ENCODE measurements at places on chromosomes 1 and 21.

- DNase-seq: no peak
These were observed 11.1 kb upstream of the UBE2U start for GRCh38 chr1:64192290-64192689.

GRCh38 chr1:80448081-80448480 lies 1352.7 kb upstream of the ADGRL2 start:
- DNase-seq: no peak

DNA sequence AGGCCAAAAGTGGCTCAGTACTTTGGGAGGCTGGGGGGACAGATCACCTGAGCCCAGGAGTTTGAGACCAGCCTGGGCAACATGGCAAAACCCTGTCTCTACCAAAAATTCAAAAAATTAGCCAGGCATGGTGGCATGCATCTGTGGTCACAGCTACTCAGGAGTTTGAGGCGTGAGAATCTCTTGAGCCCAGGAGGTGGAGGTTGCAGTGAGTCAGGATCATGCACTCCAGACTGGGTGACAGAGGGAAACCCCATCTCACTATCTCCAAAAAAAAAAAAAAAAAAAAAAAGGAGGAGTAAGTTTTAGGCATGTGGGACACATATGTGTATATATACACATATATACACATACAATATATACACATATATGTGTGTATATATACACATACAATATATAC lies 165.3 kb upstream of the DPYD start:
- DNase-seq: no peak

GRCh38 chr1:205348554-205349487 lies 7.9 kb downstream of the KLHDC8A start:
- DNase-seq: no peak

DNA sequence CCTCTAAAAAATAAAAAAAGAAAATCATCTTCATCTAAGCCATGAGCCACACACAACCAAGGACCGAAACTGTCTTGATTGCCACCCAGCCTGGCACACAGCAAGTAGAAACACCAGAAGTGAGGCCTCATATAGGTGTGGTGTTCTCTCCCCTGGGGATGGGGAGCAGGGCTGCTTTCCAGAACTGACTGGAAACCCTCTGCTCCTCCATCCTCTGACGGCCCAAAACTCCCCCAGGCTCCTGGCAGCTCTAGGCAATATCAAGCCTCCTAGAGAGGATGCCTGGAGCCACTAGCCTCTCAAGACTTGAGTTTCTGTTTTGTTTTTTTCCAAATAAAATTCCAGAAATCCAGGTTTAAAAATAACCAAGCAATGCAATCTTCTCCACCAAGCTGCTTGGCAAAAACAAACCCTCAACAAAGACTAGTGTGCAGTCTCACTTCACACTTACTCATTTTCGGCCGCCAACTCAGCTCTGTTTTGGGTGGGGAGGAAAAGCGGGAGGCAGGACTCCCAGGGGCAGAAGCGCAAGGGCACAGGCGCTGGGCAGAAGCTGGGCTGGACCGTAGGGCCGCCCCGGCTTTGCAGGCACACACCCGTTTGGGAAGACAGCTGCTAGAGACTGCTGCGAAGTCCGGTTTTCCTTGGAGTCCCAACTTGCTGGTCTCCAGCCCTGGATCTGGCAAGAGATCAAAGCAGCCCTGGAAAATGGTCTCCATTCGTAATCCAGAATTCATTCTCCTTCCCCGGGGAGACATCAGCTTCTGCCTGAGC lies 78.2 kb upstream of the CAPZB start:
- DNase-seq: no peak

GRCh38 chr1:17075470-17076255 lies 21.8 kb upstream of the SDHB start:
- no peak for DNase-seq

DNA sequence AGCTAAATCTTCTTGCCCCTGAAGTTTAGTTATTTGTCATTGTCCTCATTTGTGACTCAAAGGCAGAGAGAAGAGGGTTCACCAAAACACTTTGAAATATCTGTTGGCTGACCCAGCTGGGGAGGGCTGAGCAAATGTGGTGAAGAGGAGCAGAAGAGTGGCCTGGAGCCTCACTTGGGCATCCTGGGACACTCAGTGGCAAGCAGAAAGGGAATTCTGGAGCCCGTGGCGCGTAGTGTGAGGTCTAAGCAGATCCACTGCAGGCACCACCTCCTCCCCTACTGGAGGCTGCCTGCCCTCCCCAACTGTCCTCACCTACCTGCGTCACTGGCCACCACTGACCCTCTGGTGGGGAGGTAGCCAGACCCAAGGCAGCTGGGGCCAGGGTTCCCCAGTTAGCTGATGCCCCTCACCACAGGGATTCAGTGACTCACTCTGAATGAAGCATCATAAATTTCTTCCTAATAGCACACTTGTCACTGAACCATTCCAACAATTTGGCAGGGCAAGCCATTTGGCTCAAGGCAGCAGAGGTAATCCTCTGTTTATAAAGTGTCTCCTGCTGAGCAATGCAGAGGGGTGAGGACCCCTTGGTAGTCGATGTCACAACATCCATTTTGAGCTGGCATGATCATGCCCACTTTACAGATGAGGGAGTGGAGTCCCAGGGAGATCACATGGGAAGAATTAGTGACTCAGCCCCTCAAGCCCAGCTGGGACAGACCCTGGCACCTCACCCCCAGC lies 80.3 kb downstream of the NENF start:
- DNase-seq: no peak

GRCh38 chr1:170800812-170801211 lies 134.5 kb upstream of the MROH9 start:
- DNase-seq: no peak

GRCh38 chr1:100265562-100265930 lies 470 bp upstream of the RTCA start:
- DNase-seq: no peak

GRCh38 chr1:104574620-104575019 lies 824.9 kb downstream of the AMY1C start:
- no peak for DNase-seq

- DNase-seq: no peak
These were observed 88.5 kb downstream of the SLC44A5 start for GRCh38 chr1:75522389-75522788.

- no peak for DNase-seq
These were observed 130.1 kb upstream of the ERG start for GRCh38 chr21:38628349-38628748.

- no peak for DNase-seq
These were observed 31.1 kb upstream of the SCYL3 start for GRCh38 chr1:169924829-169925228.

DNA sequence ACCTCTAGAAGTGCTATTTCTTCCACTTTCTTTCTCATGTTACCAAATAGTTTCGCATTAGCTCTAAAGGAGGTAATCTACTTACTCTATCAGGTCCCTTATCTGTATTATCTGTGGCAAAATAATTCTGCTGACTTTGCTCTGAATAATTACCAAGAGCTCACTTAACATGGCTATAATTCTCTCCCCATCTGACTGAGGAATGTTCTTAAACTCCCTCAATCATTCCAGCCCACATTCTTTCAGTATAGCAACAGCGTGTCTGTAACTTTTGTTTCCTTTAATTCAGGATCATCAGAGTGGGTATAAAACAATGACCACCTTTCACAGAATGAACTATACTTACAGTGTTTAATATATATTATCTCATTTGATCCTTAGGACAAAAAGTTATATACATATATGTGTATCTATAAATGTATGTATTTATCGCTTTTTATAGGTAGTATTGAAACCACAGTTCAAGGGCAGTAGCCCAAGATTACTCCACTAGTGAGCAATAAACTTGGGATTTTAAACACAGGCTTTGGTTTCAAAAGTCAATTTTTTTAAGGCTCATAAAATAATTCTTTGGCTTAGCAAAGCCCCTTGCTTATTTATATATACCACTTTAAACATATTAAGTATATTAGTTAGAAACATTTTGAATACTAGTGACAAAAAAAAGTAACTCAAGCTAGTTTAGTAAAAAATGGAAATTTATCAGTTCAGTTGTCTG lies 36.1 kb upstream of the ST6GALNAC3 start:
- no peak for DNase-seq

GRCh38 chr1:41101950-41102607 lies 80.6 kb upstream of the SLFNL1 start:
- no peak for DNase-seq

- DNase-seq: no peak
These were observed 34.1 kb downstream of the TP53BP2 start for GRCh38 chr1:223811634-223812101.
